ENCODE measurements at places on chromosomes 16 and 17.

DNA sequence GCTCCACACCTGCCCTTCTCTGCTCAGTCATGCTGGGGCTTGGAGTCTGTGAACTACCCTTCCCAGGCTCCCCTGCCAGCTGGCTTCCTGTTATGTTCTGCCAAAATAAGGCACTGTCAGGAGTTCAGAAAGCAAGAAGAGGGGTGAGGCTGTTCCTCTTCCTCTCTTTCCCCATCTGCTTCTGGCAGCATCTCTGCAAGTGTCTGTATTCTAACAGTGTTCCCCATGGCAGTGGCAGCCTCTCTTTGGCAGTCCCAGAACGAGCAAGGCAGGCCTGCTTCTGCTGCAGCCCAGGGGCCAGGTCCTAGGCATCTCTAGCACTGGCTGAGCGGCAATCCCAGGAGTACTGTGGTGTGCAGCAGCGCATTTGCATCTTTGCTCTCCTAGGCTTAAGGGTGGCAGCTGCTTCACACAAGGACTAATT lies 219.1 kb downstream of the STX8 start:
- DNase-seq = peak; percentile 30

DNA sequence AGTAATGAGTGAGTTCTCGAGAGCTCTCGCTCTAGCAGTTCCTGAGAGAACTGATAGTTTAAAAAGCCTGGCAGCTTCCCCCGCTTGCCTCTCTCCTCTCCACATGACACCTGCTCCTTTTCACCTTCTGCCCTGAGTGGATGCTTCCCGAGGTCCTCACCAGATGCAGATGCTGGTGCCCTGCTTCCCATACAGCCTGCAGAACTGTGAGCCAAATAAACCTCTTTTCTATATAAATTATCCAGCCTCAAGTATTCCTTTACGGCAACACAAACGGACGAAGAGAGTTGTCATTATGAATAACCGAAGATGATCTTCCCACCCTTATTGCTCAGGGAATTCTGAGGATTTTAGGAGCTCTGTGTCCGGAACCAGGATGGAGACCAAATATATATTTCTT lies 41.9 kb upstream of the ZCCHC14 start:
- DNase-seq = no peak

DNA sequence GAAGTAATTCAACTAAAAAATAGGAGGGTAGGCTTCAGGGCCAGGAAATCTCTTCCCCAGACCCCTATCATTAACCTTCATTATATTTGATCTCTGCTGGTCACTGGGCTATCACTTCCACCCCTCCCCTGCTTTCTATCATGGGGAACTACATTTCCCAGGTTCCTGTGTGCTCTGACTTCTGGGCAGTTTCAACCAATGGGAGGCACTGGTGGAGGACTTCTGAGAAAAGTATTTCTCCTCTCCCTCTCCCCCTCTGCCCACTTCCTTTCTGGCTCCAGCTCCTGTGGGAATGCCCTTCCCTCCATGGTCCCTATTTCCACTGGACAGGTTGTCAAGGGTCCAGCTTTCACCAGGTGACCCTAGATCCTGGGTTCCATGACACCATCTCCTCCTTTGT lies 364.4 kb downstream of the C16orf95 start:
- no peak for DNase-seq

DNA sequence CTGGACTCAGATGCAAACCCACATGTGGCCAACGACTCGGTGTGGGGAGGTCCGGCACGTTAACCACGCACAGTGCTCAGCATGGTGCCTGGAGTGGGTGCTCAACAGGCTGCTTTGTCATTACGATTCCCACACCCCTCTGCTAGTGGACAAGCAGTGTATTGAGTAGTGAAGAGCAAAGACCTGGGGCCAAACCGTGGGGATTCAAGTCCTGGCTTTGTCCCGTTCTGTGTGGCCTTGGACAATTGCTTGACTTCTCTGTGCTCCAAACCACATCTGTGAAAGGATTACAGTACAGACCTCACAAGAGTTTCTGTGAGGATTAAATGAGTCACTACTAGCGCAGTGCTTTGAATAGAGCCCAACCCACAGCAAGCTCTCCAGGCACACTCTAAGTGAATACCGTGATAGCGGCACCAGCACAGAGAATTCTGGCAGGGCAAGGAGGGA lies 33.8 kb downstream of the TRPV2 start:
- DNase-seq = peak; percentile 24

- DNase-seq = no peak
These were observed 55.4 kb upstream of the DOC2B start for GRCh38 chr17:236641-237405.

DNA sequence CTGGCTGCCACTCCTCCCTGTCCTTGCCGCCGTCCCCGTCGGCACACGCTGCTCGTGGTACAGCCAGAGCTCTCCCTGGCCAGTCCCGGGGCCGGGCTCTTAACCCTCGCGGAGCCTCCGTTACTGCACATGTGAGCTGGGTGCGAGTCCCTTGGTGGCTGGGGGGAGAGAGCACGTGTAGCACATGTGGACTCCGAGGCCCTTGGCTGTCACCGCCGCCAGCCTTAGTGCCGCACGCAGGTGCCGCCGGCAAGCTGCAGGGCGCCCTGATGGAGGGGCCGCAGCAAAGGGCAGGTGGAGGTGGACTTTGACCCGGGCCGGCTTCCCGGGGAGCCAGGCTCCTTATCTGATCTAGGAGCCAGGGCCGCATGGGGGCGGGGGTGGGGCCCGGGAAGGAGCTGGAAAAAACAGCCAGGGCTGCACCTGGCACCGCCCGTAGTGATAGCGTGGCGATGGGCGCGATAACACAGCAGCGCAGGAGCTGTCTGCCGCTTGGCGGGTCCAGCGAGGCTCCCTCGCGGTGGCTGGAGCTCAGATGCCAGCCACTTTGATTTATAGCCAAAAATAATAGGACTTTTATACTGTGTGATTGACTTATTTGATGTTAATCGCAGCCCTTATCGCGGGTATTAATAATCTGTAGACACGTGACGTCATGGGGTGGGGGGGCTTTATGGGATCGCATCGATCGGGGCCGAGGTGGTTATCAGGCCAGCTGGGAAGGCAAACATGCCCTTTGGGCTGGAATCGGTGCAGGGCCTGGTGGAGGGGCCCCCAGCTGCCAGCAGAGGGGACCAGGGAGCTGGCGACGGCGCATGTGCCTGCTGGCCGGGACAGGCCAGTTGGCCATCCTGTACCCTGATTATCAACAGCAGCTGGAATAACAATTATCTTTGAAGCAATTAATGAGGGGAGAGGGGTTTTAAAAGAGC lies 35.1 kb downstream of the ZFPM1 start:
- DNase-seq = no peak

- no peak for DNase-seq
These were observed 237.2 kb downstream of the GSG1L start for GRCh38 chr16:27826081-27826892.

GRCh38 chr17:56833057-56833808 lies 487 bp downstream of the C17orf67 start:
- DNase-seq = peak; percentile 76

GRCh38 chr17:34163646-34164045 lies 91.4 kb upstream of the CCL2 start:
- DNase-seq = no peak

DNA sequence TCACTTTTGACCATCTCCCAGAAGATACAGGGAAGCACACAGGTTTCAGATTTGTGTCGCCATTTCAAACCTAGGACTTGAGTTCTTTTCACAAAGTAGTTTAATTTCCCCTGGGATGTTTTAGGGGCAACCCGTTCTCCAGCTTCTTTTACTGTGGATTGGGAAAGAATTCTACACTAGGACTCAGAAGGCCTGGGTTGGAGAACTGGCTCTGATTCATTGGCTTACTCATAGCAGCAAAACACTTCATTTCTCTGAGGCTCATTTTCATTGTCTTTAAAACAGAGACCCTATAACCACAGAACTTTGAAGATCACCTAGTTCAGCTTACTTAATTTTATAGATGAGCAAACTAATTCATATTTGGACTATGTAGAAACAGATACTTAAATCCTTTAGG lies 175.9 kb upstream of the SALL1 start:
- DNase-seq = no peak

DNA sequence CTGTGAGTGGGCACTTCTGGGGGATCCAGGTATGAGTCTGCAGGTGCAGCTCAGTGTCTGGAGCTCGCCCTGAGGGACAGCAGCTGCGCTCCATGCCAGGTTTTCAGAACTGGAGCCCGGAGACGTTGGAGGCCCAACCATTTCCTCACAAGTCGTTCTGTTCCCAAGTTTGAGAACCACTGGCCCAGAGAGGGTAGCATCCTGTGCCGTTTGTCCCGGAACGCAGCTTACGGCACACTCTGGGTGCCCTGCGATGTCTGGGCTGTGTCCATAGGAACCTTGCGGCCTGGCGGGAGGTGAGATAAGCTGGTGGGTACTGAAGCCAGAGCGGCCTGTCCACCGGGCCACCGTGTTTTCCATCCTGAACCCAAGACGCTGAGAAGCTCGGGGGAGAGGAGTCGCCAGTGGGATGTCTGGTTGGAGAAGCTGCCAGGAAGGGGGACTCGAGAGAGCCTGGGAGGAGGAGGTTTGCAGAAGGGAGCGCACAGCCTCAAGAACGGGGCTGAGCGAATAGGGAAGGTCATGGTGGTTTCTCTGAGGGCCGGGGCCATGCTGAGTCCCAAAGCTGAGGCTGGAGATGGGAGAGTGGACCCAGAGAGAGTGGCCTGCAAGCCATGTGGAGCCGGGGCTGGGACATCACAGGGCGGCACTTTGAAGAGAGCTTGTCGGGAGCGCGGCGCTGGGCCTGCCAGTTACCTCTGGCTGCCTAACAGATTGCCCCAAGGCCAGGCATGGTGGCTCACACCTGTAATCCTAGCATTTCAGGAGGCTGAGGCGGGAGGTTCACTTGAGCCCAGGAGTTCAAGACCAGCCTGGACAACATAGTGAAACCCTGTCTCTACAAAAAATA lies 211.0 kb upstream of the GSE1 start:
- peak; percentile 15 for DNase-seq

DNA sequence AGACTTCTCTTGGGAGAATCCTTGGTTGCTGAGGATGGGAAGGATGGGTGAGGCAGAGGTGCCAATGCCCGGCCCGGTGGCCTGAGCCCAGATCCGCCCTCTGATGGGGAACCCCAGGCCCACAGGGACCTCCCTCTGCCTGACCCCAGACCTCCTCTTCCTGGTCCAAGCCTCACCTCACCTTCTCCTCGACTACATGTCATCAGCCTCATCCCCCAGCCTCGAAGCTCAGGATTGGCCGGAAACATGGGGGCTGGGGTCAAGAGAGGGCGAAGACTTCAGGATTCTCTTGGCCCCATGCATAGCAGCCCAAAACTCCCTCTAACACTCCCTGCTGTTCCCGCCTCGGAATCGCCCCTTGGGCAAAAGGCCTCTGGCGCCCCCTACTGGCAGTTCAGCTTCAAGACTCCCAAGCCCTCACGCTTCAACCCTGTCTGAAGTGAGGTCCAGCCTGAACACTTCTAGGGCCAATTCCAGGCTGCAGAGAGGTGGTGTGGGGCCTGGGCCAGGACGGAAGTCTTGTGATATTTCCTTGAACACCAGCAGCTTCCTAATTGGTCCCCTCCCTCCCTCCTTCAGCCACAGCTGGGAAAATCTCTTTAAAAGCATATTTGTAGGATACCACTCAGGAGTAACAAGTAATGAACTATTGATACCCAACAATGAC lies 47.2 kb downstream of the ARHGAP27 start:
- peak; percentile 94 for DNase-seq

DNA sequence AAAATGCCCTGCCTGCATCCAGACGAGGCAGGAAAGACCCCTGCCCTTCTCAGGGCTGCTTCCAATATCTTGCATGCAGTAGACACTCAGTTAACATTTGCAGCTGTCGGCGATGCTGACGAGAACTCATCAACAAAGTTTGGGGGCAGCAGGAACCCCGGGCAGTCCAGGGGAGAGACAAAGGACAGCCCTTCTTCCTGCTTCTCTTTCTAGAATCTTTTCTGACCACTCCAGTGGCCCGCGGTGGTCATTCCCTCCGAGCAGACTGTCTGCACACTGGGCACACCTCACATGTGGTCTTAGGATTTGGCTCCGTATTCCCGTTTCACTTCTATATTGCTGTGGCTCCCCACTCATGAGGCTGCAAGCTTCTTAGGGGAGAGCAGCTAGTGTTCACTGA lies 31.0 kb upstream of the MFSD6L start:
- no peak for DNase-seq

DNA sequence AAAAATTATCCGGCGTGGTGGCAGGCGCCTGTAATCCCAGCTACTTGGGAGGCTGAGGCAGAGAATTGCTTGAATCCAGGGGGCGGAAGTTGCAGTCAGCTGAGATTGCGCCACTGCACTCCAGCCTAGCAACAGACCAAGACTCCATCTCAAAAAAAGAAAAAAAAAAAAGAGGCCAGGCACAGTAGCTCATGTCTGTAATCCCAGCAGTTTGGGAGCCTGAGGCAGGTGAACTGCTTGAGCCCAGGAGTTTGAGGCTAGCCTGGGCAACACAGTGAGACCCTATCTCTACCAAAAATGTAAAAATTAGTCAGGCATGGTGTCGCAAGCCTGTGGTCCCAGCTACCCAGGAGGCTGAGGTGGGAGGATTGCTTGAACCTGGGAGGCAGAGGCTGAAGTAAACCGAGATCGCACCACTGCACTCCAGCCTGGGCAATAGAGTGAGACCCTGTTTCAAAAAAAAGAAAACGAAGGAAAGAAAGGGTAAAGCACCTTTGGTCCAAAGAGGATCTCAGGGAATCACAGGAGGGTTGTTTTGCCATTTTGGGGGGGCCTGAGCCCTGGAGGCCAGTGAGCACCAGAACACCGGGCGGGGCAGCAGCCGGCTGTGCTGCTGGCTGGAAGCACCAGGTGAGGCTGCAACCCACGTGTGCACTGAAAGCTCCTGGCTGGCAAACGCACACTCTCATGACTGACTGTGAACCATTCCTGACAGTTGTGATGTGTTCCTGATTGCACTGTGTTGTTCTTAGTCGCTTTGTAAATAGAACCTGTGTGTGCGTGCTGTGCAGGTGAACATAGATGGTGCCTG lies 18.4 kb downstream of the HS3ST6 start:
- DNase-seq = no peak

DNA sequence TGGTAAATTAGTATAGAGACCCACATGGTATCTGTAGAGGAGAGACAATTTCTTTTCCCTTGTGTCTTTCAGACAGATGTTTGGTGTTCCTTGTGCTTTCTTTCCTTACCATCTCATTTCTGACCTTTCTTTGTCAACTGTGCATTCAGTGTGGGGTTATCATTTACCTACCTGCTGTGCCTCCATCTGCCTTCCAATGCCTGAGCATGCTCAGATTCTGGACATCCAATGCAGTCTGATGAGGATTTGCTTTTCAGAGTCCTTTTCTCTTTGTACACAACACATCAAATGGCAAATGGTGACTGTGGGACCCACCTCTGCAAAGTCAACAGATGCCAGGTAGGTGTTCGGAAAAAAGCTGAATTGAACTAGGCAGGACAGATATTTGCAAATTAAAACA lies 364.8 kb downstream of the CA10 start:
- no peak for DNase-seq
